IMR-90 (cell line): ENCODE measurements at places on chromosomes 11 and 22. TPM values are rescaled to one million over a fixed set of nuclear protein-coding genes. Genes with fewer than 3 reads are reported as not detected.

- no peak for DNase-seq
These were observed 132.8 kb downstream of the ATXN10 start for GRCh38 chr22:45804319-45804985.

DNA sequence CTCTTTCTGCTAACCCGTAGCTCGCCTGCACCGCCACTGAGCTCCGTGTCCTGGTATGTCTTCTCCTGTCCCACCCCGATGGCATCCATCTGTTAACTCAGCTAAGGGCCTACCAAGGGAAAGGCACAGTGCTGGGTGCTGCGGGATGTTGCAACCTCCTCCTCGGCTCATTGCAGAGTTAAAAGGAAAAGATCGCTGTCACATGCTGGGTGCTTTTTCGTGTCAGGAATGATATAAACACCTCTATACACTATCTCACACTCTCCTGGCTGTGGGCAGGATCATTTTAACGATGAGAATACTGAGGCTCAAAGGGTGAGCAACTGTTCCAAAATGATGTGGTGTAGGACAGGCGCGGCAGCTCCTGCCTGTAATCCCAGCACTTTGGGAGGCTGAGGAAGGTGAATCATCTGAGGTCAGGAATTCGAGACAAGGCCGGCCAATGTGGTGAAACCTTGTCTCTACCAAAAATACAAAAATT lies 10.1 kb downstream of the TXN2 start:
- DNase-seq = peak; percentile 60

The SMTNL1 gene
- polyA plus RNA-seq = not detected in 2 replicates

The CLNS1A gene
- polyA plus RNA-seq = 88.0 and 97.0 TPM in 2 replicates

The MPZL2 gene
- polyA plus RNA-seq = not detected in 2 replicates

DNA sequence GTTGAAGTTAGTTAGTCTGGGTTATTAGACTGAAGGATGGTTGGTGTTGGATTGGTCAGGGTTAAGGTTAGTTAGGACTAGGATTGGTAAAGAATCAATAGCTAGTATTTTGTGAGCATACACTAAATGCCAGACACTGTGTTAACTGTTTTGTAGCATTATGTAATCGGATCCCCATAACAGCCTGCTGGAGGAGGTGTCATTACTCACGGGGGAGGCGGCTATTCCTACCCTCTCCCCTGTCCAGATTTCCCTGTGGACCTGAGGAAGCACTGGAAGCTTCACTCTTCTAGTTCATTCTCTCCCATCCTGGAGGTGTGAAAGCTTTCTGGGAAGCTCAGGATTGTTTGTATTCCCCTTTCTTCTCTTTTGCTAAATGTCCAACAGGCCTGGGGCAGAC lies 40.5 kb upstream of the KCNJ11 start:
- no peak for DNase-seq
